ENCODE measurements at places on chromosomes 3 and 15.

DNA sequence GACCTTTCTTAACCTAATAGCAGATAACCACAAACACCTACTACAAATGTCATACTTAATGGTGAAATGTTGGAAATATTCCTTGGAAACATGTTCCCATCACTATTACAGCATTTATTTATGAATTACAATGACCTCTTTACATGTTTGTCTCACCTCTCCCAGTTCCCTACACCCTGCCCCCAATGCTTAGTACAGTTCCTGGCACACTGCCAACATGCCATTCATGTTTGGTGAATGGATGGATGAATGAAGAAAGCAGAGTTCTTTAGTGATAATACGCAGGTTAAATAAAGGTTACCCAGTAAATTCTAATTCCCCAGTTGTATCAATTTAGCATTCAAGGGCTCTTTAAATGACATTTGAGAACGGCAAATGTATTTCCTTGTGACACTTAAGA is 259.9 kb upstream of the ATP11B start:
- DNase-seq: no peak

- DNase-seq: no peak
Observed at GRCh38 chr3:133383741-133384140, 16.1 kb upstream of the BFSP2 start.

DNA sequence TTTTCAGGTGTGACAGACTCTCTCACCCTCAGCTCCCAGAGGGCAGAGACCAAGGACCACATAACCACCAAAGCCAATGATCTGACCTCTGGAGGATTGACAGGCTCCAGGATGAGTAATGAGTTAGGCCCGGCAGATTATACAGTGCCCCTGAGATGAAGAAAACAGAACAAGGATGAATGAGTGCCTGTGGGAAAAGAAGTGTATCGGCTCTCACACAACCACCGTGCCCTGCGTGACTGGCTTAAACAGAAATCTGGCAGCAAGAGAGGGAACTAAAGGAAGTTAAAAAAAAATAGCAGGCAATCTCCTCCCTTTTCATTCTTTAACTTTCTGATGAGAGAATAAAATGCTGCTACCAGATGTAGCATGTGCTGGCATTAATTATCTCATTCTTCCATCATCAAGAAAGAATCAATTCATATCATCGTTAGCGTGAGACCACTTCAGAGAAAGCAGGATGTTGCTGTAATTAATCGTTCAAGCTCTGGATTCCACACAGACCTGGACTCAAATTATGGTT is 227.5 kb upstream of the COL8A1 start:
- no peak for DNase-seq

DNA sequence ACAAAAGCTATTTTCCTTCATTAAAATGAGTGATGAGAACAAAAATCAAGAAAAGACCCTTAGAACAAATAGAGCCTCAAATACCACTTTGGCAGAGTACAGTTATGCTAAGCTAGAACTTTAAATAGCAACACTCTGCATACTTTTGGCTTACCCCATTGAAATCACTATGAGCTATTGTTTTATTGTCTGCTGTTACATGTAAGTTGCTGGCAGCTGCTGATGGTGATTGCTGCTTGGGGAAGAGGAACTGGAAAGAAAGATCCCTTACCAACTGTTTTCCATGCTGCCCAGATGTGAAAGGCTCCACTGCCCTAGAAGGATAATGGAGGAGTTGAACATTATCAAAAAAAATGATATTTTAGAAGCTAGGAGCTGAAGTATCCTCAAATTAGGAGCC is 135.4 kb downstream of the SYNPR start:
- no peak for DNase-seq

DNA sequence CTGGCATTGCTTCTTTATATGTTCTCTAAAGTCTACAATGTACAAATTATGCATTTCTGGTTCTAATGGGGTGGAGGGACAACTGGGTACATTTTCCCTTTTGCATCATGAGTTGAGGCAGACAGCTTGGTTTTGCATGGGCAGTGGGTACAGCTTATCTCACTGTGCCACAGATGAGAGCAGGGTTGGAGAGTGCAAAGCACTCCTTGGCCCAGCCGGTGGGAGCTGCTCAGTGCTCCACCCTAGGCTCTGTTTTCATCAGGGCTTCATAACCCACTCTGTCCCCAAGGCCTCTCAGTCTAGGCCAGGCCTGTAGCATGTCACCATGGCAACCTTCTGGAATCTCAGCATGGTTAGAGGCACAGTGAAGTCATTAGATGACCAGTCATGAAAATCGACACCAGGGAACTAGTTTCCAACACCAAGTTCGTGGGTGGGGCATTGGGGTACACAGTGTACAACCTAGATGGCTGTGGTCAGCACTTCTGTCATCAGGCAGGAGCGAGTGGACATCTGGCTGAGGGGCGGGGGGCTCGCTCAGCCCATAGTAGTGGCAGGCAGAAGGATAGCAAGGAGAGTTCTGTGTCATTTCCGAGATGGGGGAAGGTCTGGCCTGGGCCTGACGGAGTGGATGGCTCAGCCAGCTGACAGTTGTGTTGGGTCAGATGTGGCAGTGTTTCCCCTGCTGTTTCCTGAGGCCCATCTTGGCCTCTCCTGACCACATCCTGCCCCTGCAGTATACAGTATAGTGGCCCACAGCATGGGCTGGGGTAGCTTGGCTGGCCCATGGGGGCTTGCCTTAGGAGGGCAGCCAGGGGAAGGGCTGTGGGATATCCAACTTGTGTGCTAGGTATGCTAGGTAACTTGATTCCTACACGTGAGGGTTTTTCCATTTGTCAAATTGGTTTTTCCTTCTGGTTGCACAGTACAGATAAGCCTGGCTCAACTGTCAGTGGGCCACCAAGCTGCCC is 75.7 kb upstream of the PRR23C start:
- no peak for DNase-seq

Data from NCI-H1048 (cell line).